ENCODE measurements at places on chromosomes 16 and 17.

GRCh38 chr17:7552621-7553051, 3.8 kb downstream of the TNFSF12 start:
- no peak for DNase-seq

- no peak for DNase-seq
These were observed 2.6 kb downstream of the ENO3 start for GRCh38 chr17:4953451-4953961.

- DNase-seq, result no peak
These were observed 38.8 kb upstream of the PVALEF start for GRCh38 chr17:81126281-81127132.

- peak; percentile 89 for DNase-seq
These were observed 51.4 kb upstream of the TMEM132E start for GRCh38 chr17:34527908-34528470.

DNA sequence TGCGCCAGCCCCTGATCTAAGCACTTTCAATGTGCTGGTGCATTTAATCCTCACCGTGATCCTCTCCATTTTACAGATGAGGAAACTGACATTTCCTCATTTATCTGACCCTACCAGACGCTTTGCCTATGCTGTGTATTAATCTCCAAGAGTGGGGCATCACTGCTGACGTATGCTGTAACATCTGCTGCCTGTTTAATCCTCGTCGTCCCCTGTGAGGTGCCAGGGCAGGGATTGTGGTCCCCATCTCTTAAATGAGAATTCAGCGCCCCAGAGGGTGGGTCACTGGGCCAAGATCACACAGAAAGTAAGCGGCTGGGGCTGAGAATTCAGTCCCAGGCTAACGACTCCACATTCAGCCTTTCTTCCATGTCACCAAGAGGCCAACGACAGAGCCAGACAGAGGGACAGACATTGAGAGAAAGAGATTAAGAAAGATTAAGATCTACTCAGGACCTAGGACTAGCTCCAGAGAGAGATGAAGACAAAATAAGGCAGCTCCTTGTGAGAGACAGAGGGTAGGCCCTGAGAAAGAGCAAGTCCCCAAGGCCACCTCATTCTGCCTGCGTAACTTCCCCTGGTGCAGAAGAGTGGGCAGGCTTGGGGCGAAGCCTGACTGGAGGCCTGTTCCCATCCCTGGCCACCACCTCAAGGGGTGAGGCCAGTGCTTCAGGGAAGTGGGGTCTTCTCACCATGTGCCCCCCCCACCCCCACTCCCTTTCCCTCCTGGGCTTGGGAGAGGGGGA, 13.5 kb downstream of the CACNA1G start:
- DNase-seq, result no peak

- no peak for DNase-seq
These were observed 308.1 kb upstream of the ZFHX3 start for GRCh38 chr16:73355981-73356380.

DNA sequence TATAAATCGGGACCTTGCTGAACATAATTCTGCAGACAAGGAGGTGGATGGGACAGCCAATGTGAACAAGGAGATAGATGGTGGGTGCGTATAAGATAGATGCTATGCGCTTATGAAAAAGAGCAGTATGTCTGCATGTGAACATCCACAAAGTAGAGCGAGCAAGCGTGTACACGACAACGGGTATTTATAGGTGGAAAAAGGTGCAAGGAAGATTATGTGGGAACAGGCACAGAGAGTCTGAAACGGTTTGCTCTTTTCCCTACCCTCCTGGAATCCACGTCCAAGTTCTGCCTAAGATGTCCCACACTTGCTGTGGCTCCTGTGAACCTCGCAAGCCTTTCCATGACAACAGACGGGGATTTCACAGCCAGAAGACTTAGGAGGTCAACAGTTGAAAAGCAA, 43.0 kb downstream of the SNX11 start:
- DNase-seq, result no peak

DNA sequence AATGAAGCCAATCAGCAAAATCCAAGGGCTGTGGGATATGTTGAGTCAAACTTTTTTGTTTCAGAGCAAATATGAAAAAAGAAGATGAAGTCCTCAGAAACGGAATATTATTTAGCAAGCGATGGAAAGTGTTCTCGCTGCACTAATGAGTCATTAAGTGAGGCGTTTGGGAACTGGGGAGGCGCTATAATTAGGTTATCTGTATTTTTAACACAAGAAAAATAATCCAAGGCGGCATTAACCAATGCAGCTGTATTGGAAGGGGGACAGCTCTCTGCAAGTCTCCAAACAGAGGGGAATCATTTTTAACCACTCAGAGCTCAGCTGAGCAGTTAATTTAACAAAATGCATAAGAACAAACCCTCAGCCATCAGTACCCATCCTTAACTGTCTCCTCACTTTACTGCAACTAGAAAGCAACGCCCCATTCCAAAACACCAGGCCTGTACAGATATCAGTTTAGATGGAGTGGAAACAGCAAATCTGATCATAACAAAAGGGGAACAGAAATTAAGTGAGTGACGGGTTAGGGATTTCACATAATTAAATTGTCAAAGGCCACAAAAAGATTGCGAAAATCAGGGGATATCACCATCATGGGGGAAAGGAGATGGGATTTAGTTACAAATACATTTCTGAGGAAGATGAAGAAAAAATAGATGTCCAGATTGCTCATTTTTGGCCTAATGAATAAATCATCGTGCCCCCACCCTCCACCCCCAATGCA, 211.0 kb upstream of the TOX3 start:
- no peak for DNase-seq

DNA sequence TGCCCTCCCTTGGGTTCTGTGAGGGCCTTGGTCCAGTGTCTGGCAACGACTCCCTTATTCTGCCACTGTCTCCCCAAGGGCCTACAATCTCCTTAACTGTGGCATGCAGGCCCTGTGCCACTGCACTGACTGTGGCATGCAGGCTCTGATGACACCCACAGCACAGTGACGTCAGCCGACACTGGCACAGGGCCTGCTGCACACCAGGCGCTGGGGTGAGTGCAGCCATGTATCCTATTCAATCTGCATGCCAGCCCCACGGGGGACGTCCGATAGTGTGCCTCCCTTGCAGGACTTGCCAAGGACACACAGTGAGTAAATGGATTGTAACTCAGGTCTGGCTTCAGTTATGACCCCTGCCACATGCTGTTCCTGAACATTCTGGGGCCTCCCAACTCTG, 39.8 kb upstream of the RASD1 start:
- DNase-seq, result no peak

GRCh38 chr16:19666477-19666876, 51.5 kb downstream of the KNOP1 start:
- DNase-seq, result no peak

- no peak for DNase-seq
These were observed 38.4 kb downstream of the ADCY7 start for GRCh38 chr16:50304467-50305440.

DNA sequence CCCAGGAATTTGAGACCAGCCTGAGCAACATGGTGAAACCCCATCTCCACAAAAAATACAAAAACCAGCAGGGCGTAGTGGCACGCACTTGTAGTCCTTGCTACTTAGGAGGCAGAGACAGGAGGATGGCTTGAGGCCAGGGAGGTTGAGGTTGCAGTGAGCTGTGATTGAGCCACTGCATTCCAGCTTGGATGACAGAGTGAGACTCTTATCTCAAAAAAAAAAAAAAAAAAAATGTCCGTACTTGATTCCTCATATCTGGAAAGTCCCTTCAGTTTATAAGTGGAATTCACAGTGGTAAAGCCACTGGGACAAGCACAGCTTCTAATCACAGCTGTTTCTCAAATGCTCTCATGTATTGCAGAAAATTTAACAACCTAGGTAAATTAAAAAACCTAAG, 78.6 kb upstream of the CREBBP start:
- no peak for DNase-seq

DNA sequence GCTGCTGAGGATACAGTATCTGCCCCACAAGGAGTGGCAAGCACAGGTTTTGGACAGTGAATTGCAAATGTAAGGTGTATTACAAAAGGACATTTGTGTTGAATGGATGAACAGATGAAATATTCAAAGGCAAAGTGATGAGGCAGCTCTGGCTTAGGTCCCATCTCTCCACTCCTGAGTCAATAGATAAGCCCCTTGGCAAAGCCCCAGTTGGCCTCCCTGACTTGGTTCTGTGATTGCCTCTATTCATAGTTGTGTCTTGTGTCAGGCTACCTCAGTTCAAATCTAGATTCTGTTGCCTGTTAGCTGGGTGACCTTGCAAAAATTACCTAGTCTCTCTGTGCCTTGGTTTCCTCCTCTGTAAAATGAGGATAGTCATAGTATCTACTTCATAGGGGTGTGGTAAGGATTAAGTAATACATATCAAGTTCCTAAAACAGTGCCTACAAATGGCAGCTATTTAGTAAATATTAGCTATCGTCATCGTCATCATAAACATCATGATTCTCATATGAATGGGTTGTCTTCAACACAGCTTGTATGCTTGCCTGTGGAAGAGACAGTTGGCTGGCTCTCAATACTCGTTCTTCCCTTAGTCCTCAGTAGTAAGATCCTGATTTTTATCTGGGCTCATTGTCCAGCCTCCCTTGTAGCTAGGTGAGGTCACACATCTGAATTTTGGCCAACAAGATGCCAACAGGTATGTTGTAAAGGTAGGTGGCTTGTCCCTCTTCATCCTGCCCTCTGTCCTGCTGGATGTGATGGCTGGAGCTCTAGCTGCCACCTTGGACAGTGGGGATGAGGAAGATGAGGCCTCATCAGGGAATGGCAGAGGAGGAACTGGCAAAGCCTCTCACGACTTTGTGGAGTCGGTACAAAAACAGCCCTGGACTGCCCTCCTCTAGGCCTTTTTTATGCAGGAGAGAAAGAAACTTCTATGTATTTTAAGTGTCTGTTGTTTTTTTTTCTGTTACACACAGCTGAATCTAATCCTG, 2.1 kb upstream of the MFAP4 start:
- DNase-seq, result no peak

- no peak for DNase-seq
These were observed 88.2 kb downstream of the WDR59 start for GRCh38 chr16:74896389-74897370.

- no peak for DNase-seq
These were observed 50.0 kb upstream of the N4BP1 start for GRCh38 chr16:48659940-48660339.

DNA sequence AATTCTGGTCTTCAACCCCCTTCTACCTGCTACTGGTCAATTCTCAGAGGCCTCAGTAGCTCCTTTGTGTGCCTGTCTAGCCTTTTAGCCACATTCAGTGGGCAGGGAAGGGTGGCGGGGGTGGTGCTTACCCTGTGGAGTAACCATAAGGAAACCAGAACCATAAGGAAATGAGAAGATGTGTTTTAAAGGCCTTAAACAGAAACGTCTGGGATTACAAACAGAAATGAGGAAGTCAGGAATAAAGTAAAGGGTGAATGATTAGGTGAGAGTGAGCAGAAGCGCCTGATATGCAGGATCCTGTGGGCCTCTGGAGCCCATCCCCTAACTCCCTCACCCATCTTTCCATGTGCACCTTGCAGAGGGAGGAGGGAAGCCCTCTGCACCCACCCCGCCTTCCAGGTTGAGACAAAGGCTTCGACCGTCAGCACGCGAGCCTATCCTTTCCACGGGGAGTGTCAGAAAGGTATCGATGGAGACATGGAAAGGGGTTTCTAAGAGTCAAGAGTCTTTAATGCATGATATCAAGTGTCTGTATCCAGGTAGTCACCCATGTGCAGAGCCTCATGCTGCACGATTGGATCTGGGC, 20.4 kb downstream of the KIAA0513 start:
- DNase-seq, result no peak

DNA sequence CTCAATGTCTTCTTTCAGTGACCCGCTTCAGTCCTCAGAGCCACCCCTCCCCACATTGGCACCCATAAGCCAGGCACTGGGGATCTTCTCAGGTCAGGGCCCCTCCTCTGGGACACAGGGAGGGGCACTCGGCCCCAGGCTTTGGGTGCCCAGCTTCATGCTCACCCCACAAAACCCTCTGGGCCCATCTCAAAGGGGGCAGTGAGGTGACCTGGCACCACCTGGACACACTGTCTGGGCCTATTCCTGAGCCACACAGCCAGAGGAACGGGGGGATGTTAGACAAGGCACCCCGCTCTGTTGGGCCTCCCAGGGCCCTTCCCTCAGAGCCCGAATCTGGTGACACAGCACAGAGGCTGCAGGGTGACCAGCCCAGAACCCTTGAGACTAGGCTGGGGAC, 36.1 kb downstream of the TNFRSF13B start:
- no peak for DNase-seq

GRCh38 chr16:79703066-79703465, 102.5 kb upstream of the MAF start:
- DNase-seq, result no peak

GRCh38 chr16:54780266-54780665, 150.4 kb upstream of the IRX5 start:
- DNase-seq, result no peak

GRCh38 chr17:80937462-80938381, 53.9 kb upstream of the CHMP6 start:
- no peak for DNase-seq

- DNase-seq, result no peak
These were observed 3.3 kb downstream of the GCGR start for GRCh38 chr17:81807210-81807719.

- no peak for DNase-seq
These were observed 106.2 kb downstream of the CPPED1 start for GRCh38 chr16:12697437-12697836.

GRCh38 chr16:50596762-50597450, 48.7 kb downstream of the NKD1 start:
- no peak for DNase-seq

DNA sequence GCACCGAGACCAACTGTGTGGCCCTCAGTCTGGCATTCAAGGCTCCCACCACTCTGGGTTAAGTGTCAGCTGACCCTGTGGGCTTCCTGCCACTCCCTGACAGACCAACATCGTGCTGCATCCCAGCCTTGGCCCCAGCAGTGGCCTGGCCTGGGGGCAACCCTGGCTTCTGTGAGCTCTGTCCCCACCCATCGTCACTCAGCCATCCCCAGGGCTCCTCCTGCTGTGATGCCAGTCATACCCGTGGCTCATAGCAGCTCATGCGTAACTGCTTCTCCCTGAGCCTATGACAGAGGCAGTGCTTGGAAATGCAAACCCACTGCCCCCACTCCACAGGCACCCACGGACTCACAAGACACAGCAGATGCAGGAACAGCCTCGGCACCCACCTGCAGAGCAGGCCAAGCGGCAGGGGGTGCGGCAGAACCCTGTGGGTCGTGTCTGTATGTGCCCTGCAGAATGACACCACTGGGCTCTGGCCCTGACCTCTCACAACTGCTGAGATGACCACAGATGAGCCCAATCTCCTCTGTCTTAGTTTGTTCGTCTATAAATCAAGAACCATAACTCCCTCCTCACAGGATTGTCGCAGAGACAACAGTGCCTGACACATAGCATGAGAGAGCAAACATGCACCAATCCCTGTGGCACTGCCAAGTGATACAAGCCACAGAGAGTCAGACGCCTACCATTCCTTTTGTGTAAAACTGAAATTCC, 26.6 kb downstream of the PIEZO1 start:
- DNase-seq, result no peak

Data from GM23338 (cell line).